Sigmoid colon (tissue), 7 donors: ENCODE measurements at places on chromosomes 2 and 18. TPM values are rescaled to one million over a fixed set of nuclear protein-coding genes. Genes with fewer than 3 reads are reported as not detected.

The FBXO48 gene
- 0.55 TPM for total RNA-seq

GRCh38 chr2:223688094-223688835, 86.1 kb upstream of the SCG2 start:
- DNase-seq = no peak

- peak; percentile 87 for DNase-seq
Measured at GRCh38 chr2:237739101-237739500, 59.5 kb upstream of the RBM44 start.

DNA sequence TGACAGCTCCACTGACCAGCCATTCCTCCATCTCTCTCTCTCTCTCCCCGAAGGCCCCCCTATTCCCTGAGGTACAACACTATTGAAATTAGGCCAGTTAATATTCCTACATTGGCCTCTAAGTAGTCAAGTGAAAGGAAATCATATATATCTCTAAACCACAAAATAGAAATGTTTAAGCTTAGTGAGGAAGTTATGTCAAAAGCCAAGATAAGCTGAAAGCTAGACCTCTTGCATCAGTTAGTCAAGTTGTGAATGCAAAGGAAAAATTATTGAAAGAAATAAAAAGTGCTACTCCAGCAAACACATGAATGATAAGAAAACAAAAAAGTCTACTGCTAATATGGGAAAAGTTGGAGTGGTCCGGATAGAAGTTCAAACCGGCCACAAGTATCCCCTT, 301.3 kb upstream of the RBMS1 start:
- DNase-seq = no peak

The CPO gene
- 0.95 TPM for total RNA-seq

GRCh38 chr18:76390452-76391035, 104.5 kb downstream of the ZNF516 start:
- peak; percentile 65 for DNase-seq
